Osteoblast (primary cell): ENCODE measurements at places on chromosomes 1 and 21. TPM values are rescaled to one million over a fixed set of nuclear protein-coding genes. Genes with fewer than 3 reads are reported as not detected.

GRCh38 chr1:165565751-165566490 lies 22.1 kb downstream of the LRRC52 start:
- H3K36me3 ChIP-seq, result no peaks in the 10 kb centered on the region
- H3K27me3 ChIP-seq, result no peaks in the 10 kb centered on the region
- H3K27ac ChIP-seq, result no peak overlapping the region
- no peak overlapping the region for H3K4me3 ChIP-seq

DNA sequence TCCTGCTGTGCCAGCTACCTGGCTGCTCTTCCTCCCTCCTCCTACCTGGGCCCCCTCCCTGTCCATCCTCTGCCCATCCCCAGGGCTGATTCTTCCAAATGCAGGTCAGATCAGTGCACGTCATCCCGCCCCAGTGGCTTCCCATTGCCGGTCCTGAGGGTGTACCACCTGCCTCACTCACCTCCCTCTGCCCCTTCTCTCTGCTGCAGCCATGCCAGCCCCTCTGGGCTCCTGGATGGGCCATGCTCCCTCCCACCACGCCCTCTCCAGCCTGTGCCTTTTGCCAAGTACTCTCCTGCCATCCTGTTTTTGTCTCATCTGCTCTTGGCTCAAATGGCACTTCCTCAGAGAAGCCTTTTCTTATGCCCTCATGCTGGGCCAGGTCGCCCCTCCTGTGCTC lies 95.8 kb downstream of the ARHGEF10L start:
- no peaks in the 10 kb centered on the region for H3K27me3 ChIP-seq
- H3K4me3 ChIP-seq, result no peak overlapping the region
- peaks cover 48% of the 10 kb centered on the region for H3K36me3 ChIP-seq
- no peak overlapping the region for H3K27ac ChIP-seq
- no peak for DNase-seq

The SLAMF8 gene
- total RNA-seq, result under 0.01 and 0.36 TPM in 2 replicates

The OR10J1 gene
- not detected in 2 replicates for total RNA-seq

The ANKRD35 gene
- 1.4 and 2.1 TPM in 2 replicates for total RNA-seq
